ENCODE measurements at places on chromosomes 4 and X.

DNA sequence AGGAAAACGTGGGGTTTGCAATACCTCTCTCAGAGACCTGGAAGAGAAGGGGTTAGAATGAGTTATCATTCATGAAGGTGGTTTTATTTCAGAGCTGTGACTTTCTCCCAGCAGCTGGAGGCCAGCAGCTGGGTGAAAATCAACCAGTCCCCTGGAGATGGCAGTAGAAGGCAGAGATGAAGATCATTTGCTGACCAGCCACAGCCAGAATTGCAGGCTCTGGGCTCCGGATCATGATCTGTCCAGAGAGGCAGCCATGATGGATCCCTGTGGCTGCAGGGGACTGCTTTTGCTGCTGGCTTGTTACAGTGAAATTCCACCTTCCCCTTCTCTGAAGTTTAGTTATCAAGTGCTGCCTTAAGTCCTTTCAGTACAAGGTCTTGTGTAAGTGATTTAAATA lies 46.9 kb upstream of the TAB3 start:
- DNase-seq: no peak

DNA sequence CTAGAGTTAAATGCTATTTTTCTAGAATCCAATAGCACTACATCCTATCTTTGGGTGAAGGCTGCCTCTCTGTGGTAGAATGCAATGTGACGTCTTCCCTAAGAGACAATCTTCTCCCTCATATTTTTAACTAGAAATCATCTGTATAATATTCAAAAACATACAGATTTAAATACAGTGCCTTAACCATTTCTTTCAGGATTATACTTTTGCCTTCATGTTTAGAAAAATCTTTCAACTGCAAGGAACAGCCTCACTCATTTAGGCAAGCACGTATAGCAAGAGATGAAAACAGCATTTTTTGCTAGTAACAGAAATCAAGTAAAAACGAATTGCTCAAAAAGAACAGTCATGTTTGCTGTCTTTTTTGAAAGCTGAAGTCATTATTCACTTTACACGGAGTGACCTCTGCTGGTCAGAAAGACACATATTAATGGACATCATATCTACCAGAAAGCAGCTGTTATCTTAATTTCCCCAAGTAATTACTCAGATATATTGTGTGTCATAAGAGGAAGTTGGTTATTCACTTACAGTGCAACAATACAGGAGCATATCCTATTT lies 422.3 kb downstream of the STPG2 start:
- no peak for DNase-seq

DNA sequence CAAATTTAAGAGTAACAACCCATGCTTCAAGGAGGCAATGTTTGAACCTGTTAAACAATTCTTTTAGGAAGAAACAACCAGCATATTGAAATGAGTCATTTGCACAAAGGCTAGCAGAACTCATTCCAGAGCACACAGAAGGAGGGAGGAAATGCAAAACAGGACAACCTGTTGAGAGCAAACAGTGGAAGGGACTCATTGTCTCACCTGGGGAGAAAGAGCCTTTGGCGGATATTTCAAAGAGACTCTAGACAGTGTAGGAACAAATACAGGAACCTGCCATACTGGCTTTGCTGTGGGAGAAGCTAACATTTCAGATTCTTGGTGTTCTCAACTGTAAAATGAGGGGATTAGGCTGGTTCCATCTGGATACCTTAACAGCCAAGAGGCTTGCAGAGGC lies 14.8 kb upstream of the RASGEF1B start:
- no peak for DNase-seq

- no peak for DNase-seq
Measured at GRCh38 chr4:68359508-68359907, 9.6 kb upstream of the YTHDC1 start.

DNA sequence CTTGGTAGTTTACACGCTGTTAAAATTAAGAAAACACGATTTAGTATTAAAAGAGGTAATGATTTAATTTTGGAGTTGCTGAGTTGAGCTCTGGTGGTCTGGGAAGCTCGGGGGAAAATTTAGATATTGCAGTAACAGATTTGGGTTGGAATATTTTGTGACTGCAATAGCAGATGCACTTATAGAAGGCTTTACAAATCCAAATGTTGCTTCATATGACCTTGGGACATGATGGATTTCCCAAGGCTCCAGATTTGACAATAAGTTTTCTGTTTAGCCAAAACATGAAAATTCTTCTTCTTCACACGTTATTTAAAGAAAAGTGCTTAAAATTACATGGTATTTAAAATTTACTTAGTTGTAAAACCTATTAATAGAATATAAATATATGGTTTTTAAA lies 302.0 kb downstream of the SPRY1 start:
- no peak for DNase-seq

DNA sequence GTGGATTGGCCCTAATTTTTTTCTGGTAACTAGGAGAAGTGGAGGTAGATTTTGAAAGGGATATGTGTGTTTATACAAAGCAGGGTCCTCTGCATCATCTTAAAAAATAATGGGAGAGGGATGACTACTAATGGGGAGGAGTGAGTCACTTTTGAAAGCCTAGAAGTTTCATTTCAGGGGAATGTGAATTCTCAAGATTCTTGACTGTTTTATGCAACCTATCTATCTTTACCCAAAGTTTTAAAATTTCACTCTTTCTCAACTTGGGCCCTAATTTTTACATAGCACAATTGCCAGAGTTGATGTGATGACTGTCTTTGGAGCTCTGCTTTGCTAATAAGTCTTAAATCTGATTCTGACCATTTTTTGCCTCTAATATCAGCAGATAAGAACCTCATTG lies 445.2 kb downstream of the GRXCR1 start:
- DNase-seq: no peak

DNA sequence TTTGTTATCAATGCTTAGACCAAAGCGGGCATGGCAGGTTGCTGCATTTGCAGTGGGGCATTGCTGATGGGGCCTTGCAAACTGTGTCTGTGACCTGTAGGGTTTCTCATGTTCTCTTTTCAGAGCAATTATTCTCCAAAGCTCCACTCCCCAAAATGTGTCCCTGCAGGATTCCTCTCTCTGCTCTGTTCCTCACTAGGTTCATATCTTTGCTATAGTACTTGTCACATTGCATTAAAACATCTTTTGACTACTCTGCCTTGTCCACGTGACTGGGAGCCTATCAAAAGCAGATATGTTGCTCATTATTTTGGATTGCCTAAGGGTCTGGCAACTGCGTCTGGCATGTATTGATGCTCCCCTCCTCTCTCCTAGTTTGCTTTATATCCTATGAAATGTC lies 177.7 kb upstream of the MID1 start:
- DNase-seq: no peak

DNA sequence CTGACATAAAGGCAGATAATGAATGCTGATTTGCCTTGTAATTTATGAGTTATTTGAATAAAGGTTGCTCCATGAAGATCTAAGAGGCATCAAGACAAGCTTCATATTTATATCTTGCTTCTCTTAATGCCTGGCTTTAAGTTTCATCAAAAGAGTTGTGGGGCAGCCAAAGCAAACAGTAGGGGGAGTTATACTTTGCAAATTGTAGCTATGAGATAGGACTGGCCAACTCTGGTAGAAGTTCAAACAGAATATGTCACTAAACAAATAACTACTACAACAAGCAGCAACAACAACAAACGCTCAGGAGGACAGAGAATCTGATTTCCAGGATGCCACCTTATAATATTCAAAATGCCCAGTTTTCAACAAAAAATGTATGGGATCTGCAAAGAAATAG lies 69.1 kb upstream of the PLAC1 start:
- no peak for DNase-seq

DNA sequence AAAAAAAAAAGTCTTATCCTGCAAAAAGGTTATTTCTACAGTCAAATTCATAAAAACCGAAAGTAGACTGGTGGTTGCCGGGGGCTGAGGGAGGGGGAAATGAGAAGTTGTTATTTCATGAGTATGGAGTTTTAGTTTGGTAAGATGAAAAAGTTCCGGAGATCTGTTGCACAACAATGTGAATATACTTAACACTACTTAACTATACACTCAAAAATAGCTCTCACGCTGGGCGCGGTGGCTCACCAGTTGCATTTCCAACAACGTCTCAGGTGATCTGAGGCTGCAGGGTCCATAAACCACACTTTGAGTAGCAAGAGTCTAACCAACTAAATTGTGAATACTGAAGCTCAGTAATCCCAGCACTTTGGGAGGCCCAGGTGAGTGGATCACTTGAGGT lies 52.4 kb downstream of the ANOS1 start:
- no peak for DNase-seq

GRCh38 chrX:29461039-29461438 lies 754.3 kb upstream of the MAGEB2 start:
- DNase-seq: no peak

DNA sequence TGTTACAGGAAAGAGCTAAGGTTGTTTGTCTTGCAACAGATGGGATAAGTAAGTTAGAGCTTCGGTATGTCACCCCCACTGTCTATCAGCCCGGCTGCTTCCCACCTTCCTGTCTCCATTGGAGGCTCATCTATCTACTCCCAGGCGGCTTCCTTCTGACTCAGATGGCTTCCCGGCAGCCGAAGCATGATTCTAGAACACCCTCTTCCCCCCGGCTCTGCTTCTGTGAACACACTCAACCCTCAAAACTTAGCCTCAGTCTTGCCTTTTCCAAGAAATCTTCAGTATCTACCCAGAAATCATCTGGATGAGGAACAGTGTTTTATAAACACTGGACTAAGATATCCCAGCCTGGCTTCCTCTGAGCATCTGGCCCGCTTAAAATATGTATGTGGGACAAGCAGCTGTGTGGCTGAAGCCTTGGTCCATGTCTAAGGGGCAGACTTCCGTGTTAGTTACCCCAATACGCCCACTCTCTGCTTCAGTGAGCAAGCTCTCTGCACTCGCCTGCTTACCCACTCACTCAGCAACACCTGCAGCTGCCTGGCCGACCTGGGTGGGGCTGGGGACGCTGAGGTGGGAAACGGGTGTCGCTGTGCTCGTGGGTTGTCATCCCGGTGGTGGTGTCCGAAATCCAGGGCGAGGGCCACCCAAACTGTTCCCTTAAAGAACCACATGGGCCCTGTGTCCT lies 12.0 kb upstream of the SLC2A9 start:
- DNase-seq: no peak

DNA sequence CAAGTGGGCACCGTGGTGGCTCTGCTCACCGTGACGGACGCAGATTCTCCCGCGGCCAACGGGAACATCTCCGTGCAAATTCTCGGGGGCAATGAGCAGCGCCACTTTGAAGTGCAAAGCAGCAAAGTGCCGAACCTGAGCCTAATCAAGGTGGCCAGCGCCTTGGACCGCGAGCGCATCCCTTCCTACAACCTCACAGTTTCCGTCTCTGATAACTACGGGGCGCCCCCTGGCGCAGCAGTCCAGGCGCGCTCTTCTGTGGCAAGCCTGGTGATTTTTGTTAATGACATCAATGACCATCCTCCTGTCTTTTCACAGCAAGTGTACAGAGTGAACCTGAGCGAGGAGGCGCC lies 2.7 kb downstream of the FAT4 start:
- DNase-seq: no peak

DNA sequence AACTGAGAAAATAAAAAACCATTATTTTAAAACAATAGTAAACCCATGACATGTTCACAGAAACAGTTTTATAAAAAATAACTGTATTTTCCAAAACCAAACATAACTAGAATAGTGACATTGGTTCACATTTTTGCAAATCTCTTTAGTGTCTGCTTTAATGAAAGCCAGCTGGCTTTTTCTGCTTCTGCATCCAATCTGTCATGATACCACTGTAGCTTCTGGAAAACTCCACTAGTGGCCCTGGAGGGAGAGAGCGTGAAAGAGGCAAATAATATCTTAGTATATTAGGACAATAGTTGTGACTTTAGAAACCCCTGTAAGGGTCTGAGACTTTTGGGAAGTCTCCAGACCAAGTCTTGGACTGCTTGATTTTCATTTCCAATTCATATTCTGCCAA lies 31.1 kb downstream of the FGFBP1 start:
- no peak for DNase-seq

DNA sequence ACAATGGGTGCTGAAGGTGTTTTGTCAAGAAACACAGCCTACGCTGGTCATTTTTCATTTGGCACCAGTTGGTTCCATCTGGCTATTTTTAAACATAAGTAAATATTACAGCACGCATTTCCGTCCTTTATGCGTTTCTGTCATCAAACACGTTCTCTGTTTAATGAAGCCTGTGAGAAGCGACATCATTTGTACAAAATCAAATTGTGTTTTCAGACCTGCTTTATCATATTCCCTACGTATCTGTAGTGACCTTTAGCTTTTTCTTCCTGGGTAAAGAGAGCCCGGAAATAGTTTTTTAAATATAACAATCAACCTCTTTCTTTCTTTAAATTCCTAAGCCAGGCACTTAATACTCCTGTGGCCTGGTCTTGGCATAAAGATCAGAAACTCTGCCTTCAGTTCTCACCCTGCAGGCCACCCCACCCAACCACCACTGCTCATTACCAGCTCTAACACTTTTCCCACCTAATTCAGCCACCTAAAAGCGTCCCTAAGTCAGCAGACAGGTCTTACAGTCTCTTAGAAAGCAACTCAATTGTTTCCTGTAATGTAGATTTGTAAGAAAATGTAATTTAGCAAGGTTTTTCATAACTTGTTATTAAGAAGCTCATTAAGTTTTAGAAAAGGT lies 30.4 kb downstream of the ACSL1 start:
- no peak for DNase-seq

GRCh38 chrX:29627833-29628232 lies 587.5 kb upstream of the MAGEB2 start:
- DNase-seq: no peak

Data from cortex of kidney (tissue), 1 donor.